ENCODE measurements at places on chromosomes 7 and 10. TPM values are rescaled to one million over a fixed set of nuclear protein-coding genes. Genes with fewer than 3 reads are reported as not detected.

The ANXA8 gene
- total RNA-seq: 1.5 TPM

The NPY gene
- not detected for total RNA-seq

The ANKRD22 gene
- total RNA-seq: 0.33 TPM

The TASOR2 gene
- 147 TPM for total RNA-seq

The NME8 gene
- total RNA-seq: not detected

The NANOS1 gene
- total RNA-seq: 2.7 TPM

The NCF1 gene
- total RNA-seq: not detected

The TCAF2 gene
- 1.6 TPM for total RNA-seq

The RNF32 gene
- total RNA-seq: 0.54 TPM
